ENCODE measurements at places on chromosomes 7 and 10.

GRCh38 chr10:127015373-127015772, 110.1 kb downstream of the DOCK1 start:
- DNase-seq, result no peak

- no peak for DNase-seq
These were observed 32.1 kb downstream of the LRRC27 start for GRCh38 chr10:132363921-132364593.

GRCh38 chr10:69346776-69347175, 68.5 kb downstream of the HK1 start:
- DNase-seq, result no peak

- no peak for DNase-seq
These were observed 12.7 kb upstream of the MACC1 start for GRCh38 chr7:20229646-20230500.

GRCh38 chr7:7264306-7265040, 82.1 kb downstream of the C1GALT1 start:
- no peak for DNase-seq

DNA sequence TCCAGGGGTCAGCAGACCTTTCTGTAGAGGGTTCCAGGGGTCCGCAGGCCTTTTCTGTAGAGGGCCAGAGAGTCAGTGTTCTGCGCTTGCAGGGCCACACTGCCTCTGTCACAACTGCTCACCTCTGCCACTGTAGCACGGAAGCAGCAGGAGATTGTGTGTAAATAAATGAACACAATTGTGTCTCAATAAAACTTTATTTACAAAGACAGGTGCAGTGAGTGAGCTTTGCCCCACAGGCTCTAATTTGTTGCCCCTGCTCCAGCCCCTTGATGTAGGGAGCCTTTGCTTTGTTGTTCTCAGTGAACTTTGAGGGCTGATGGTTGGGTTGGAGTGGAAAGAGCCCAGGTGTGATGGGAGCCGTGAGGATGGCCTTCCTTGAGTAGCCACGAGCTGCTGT, 67.8 kb downstream of the MGMT start:
- no peak for DNase-seq

- DNase-seq, result no peak
These were observed 177.6 kb upstream of the NAMPT start for GRCh38 chr7:106462365-106462859.

GRCh38 chr7:120131096-120131839, 141.7 kb upstream of the KCND2 start:
- DNase-seq, result no peak

DNA sequence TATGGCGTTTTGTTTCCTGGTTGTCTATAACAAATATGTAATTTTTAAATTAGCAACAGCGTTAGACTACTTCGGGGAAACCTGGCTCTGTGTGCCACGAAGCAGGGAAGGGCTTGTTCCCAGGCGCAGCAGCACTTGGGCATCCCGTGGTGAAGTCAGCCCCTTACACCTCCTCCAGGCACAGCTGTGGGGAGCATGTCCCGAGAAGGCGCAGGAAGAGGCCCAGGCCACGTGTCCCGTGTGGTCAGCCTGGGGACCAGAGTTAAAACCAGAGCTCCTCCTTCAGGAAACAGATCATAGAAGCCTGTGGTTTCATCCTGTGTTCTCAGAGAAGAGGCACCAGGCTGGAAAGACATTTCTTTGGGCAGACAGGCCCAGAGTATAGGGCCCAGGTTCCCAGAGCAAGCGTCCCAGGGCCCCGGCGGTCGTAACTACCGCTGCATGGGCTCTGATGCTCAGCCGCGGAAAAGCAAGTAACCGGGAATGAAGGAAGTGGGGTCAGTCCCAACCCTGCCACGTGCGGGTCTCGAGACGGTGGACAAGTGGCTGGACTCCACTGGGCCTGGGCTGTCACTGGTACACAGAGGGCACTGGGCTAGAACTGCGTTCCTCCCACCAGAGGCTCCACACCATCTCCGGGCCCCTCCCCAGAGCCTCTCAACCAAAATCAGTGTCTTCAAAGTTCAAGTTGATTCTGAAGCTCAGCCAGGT, 7.1 kb downstream of the NUDT1 start:
- DNase-seq, result no peak

DNA sequence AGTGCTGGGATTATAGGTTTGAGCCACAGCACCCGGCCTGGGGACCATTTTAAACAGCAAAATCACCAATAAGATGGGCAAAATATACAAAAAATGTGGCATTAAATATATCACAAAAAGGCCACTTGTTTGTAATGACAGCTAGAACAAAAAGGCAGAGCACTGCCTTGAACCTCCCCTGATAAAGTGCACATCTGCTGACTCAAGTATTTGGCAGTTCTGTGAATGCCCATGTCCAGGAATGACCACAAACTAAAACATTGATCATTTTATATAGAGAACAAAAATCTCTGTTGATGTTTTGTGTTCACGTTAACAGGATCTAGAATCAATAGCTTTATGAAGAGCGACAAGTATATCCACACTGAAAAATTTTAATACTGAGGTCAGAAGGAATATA, 21.5 kb downstream of the HERC4 start:
- no peak for DNase-seq

- no peak for DNase-seq
These were observed 142.3 kb downstream of the PRPF18 start for GRCh38 chr10:13728898-13729535.

DNA sequence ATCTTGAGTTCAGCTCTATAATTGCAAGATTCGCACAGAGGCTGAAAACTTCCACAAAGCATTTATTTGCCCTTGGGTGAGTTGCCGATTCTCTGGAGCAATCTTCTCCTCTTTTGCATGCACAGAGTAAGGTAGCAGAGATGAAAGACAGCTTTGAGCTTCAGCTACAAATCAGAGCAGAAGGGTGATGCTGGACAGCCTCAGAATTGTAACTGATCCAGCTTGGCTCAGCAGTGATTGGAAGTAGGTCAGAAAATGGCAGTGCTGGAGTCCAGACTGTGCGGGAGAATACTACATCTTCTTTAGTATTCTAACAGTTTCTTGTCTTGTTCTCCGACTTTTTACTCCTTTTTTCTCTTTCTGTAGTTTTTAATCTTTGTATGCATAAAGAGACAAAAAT, 55.4 kb upstream of the CDC14C start:
- DNase-seq, result no peak

DNA sequence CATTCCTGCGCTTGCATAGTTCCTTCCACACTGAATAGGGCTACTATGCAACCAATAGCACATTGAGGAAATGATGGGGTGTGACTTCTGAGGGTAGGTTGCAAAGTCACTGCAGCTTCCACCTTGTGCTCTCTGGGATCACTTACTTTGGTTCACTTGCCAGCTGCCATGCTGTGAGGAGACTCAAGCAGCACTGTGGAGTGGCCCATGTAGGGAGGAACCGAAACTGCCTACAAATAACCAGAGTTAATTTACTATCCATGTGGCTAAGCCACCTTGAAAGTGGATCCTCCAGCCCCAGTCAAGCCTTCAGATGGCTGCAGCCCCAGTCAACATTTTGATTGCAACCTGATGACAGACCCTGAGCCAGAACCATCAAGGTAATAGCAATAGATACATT, 64.3 kb downstream of the FAM204A start:
- DNase-seq, result no peak

- no peak for DNase-seq
These were observed 6.9 kb downstream of the BZW2 start for GRCh38 chr7:16652888-16653287.

- DNase-seq, result no peak
These were observed 126.8 kb downstream of the WDR37 start for GRCh38 chr10:1183033-1183396.

DNA sequence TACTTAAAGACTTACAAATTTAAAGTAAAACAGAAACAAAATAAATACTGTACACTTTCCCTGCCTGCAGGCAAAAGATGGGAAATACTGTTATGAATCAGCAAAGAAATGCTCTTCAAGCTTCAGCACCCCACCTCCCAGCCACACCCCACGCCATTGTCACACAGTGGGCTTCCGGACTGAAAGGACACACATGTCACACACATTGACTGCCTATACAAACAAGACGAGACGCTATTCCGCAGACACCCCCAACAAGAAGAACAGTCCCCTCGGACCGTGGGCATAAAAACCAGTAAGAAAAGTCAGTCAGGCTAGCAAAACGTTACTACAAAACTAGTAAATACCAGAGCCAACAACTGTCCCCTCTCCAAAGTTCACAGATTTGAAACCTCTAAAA, 22.2 kb upstream of the PARP12 start:
- peak; percentile 35 for DNase-seq

DNA sequence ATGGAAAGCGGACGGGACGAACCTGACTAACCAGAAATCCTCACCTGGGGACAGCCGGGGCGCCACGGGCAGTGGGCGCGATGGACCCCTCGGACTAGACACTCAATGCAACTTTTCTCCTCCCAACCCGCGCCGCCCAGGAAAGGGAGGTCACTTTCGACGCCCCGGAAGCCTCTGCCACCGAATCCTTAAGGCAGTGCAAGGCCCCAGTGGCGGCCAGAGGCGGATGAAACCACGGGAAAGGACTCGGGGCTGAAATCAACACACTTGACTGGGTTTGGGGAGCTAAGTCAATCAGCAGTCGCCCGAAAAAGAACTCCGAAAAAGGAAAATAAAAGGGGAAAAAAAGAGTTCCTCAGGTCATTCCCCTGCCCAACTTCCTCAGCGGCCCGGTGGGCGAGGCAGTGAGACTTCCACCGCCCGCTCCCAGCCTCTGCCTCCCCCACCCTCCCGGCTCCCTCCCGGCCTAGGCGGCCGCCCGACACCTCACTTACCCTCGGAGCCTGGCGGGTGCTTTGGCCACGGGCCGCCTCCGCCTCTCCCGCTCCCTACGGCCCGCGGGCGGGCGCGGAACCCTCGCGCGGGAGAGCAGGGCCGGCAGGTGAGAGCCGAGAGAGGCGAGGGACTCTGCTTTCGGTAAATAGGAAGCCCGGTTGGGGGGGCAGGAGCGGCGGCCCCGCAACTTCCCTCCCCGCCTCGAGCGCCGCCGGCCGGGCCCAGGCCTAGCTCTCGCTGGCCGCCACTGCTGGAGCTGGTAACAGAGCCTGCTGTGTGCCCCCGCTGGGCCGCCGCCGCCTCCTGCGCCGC, 518 bp downstream of the WAPL start:
- peak; percentile 27 for DNase-seq

DNA sequence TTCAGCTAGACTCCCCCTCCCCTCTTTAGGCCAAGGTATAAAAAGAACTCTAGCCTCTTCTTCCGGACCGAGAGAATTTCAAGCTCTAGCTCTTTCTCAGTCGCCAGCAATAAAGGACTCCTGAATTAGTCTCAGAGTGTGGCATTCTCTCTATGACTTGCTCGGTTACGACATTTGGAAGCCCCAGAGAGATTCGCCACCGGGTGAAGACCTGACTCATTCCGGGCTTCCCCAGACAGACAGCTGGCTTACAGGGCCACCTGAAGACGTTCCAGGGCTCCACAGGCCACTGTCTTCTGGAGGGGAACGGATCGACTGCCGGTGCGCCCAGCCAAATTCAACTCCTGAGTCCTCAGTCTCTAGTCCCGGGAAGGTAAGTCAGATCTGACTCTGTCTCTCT, at the start of gene AKR1B15:
AKR1B15 (plus strand) TSS at position 234 of the 400 bp plus-strand sequence. CDS start 15,510 bp downstream, outside the sequence.
- DNase-seq, result no peak

- no peak for DNase-seq
These were observed 57.8 kb upstream of the GDF10 start for GRCh38 chr10:47241946-47242867.

GRCh38 chr10:72204724-72205123, 11.1 kb upstream of the ANAPC16 start:
- DNase-seq, result no peak

- DNase-seq, result no peak
These were observed 123.5 kb upstream of the FERD3L start for GRCh38 chr7:19268737-19269136.

DNA sequence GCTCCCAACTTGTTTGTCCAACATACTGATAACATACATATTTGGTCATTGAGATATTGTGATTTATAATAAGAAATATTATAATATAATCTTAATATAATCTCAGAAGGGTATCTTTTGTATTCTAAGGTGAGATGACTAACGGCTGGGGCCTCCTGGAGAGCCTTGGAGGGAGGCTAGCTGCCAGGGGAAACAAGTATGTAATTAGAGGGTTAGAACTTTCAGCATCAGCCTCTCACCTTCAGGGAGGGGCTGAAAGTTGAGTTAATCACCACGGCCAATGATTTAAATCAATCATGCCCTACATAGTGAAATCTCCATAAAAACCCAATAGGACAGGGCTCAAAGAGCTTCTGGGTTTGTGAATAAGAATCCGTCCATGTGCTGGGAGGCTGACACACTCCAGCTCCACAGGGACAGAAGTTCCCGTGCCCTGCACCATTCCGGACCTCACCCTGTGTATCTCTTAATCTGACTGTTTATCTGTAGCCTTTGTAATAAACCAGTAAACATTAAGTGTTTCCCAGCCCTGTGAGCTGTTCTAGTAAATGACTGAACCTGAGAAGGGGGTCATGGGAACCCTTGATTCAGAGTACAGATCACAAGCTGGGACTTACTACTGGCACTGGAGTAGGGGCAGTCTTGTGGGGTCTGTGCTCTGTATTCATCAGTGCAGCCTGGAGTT, 86.3 kb upstream of the STEAP1B start:
- no peak for DNase-seq

GRCh38 chr10:92124616-92125143, 166.2 kb downstream of the CPEB3 start:
- DNase-seq, result no peak

DNA sequence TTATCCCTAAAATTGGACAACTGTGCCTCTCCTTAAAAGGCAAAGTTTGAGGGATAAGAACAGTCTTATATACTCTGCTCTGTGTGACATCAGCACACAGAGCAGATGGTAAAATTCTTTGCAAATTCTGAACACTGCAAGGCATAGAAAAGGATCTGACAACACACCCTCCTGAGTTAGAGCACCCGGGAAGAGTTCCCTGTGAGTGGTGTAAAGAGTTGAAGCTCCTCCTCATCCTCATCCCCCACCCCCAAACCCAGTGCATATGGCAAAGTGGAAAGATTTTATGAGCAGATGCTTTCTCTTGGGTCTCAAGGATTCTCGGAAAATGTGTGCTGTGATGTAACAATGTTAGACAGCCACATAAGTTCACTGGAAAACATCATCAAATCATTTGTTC, 40.0 kb upstream of the DGKI start:
- no peak for DNase-seq

DNA sequence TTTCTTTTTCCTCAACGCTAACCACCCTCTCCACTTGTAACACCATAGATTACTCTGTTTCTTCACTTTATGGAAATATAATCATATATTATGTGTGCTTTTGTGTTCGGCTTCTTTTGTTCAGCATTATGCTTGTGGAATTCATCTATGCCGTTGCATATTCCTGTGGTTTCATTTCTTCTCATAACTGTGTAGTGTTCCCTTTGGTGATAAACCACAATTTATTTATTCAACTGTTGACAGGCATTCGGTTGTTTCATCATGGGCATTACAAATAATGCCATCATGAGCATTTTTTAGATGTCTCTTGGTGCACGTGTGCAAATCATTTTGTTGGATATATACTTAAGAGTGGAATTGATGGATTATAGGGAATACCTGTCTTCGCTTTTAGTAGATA, 12.1 kb downstream of the AVL9 start:
- no peak for DNase-seq
